Kidney tubule cell (primary cell): ENCODE measurements at places on chromosomes 12 and 14.

GRCh38 chr14:90699016-90699415 lies 117.2 kb downstream of the TTC7B start:
- no peak for DNase-seq

DNA sequence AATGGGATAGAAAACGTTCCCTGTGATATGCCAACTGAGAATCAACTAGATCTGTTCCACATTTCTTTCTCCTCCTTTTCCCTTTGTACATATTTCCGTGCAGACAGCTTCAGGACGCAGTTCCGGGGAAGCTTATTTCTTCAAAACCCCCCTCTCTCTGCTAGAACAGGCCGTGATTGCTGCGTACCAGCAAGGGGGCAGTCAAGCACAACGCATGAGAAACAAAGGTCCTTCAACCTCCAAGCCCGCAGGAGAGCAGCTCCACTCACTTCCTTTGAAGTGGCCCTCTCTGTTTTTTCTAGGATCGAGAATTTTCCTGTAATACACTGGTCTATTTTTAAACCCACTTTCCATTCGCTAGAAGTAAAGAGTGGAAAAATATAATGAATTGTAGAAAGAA lies 80.8 kb downstream of the ZNF664 start:
- DNase-seq: peak; percentile 73

GRCh38 chr14:67814821-67815220 lies 1.6 kb downstream of the ZFYVE26 start:
- peak; percentile 28 for DNase-seq

- no peak for DNase-seq
Observed at GRCh38 chr12:45338272-45338671, 122.4 kb downstream of the ANO6 start.

DNA sequence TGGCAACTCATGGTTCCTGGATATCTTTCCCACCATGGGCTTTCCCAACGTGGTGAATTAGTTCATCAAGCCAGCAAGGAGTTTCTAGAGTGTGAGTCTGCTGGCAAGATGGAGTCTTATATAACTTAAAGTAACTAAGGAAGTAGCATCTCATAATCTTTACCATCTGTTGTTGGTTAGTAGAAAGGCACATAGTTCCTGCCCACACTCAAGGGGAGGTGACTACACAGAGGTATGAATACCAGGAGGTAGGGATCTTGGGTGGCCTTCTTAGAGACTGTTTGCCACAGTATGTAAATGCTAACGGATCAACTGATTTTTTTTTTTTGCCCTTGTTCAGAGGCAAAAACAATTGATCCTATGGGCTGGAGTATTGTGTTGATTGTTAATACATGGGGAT lies 446.9 kb downstream of the ATP23 start:
- peak; percentile 28 for DNase-seq

DNA sequence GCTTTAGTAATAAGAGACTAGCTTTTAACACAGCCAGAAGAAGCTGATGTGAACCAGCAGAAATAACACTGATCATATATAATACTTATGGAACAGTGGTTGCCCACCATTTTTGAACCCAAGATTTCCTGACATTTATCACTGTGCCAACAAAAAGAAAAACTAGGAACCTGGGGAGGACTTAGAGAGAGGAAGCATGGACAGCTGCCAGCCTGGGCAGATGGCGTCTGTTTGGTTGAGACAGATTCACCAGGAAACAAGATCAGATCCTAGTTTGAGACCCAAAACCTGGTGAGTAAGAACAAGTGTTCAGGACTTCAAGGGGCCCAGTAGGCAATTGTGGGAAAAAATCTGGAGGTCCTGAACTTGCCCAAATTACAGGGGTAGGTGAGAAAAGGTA lies 95.3 kb downstream of the BICD1 start:
- DNase-seq: no peak

- DNase-seq: no peak
Observed at GRCh38 chr14:105247715-105248367, 492 bp upstream of the BTBD6 start.

- no peak for DNase-seq
Observed at GRCh38 chr14:34912182-34912581, 37.0 kb upstream of the BAZ1A start.

DNA sequence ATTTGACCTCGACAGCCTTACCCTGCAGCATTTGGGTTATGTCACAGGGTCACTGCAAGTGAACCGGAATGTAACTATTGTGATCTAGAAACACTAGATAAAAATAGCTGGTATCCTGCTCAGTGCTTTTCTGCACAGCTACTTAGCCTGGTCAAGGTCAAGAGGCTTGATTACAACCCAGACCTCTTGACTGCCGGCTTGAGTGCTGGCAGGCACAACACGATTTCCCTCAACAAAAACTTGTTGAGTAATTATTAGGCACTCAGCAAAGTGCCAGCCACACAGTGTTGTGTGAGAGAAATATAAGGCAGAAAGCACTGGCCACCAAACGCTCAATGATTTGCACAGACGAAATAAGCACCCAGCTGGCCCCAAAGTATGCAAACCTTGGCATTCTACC lies 156.7 kb downstream of the NUAK1 start:
- DNase-seq: no peak

- peak; percentile 60 for DNase-seq
Observed at GRCh38 chr12:129911428-129912049, 7.7 kb upstream of the TMEM132D start.

- DNase-seq: no peak
Observed at GRCh38 chr14:36362648-36363047, 42.2 kb upstream of the MBIP start.
